ENCODE measurements at places on chromosomes 11 and 22.

GRCh38 chr22:30186510-30186909 lies 60.0 kb downstream of the LIF start:
- DNase-seq, result no peak

- no peak for DNase-seq
Measured at GRCh38 chr11:13336246-13336878, 58.8 kb downstream of the BMAL1 start.

DNA sequence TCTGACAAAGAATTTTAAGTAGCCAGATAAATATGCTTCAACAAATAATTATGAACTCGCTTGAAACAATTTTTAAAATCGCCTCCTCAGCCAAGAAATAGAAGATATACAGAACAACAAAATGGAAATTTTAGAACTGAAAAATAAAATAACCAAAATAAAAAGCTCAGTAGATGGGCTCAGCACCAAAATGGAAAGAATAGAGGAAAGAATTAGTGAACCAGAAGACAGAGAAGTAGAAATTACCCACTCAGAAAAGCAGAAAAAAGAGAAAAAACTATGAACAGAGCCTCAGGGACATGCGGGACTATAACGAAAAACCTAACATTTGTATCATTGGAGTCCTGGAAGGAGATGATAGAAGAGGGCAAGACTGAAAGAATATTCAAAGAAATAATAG lies 7.4 kb downstream of the COMMD9 start:
- no peak for DNase-seq

GRCh38 chr11:70788248-70789022 lies 390.1 kb downstream of the CTTN start:
- DNase-seq, result no peak

DNA sequence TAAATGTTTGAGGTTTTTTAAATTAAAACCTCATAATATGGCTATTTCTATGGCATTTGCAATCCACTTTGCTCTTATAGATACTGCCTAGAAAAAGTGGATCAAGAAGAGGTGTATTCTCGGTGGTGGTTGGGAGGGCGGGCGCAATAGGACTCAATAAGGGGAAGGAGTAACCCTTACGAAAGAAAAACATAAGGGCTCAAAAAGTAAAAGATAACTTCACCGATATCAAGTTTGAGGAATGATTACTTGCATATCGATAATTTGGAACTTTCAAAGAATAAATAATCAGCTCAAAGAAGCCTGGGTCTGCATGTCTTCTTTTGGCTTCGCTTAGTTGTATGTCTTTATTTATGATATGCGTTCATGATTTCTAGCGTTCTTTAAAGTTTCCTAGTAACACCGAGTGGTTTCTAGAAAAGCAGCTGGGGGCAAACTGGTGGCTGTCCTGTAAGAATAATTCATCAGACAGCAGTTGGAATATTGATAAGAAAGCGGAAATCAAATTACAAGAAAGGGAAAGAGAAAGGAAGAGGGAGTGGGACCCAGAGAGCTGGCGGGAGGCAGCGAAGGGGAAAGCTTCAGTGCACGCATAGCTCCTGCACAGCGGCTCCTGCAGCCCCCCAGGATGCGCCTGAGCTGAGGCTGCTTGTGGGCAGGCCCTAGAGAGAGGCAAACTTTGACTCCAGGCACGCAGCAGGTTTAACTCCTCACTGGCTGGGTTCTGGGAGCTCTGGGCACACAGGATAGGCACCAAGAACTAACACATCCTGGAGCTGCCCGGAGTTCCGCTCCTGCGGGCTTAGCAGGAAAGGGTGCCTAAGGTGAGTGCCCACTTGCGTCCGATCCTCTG lies 9.1 kb upstream of the FLI1 start:
- DNase-seq, result no peak

DNA sequence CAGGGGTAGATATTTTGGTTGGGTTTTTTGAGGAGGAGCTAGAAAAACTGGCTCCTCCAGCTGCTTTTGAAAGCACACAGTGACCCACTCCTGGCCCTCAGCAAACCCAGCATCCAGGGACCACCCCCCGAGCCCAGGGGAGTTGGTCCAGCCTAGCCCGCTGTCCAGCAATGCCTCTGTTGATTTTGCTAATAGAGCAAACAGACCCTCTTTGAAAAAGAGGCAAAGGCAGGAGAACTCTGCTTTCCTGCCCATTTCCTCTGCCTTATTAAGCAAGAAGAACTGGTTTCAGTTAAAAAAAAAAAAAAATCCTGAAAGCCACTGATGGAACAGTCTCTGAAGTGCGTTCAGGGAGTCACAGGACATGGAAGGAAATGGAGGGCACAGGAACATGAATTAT lies 25.3 kb downstream of the ABTB2 start:
- DNase-seq, result no peak

DNA sequence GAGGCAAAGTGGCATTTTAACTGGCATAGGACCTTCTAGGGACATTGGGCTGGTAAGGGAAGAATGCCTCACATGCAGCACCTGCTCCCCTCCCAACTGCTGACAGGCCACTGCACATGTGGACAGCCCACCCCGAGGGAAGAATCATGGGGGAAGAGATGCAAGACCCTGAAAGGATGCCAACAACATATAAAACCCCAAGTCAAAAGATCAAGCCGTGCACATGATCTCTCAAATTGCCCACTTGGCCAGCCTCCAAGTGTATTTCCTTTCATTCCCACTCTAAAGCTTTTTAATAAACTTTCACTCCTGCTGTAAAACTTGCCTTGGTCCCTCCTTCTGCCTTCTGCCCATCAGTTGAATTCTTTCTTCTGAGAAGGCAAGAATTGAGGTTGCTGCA lies 947.8 kb upstream of the CCDC90B start:
- no peak for DNase-seq

DNA sequence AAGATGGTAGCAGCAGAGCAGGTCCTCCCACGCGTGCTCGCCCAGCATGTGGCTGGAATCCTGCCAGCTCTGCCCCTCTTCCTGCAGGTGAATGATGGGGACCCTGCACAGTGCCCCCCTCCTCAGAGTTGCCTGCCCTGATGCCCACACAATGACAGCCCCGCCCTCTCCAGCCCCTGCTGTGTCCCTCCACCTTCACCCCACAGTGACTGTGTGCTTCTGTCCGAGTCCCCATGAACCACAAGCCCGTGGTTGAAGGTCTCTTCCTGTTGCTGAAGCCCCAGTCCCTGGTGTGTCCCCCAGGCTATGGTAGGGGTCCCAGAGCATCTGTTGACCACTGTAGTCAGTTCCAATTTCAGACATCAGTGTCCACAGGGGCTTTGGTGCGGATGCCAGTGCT lies 71.0 kb downstream of the BRD1 start:
- no peak for DNase-seq

- no peak for DNase-seq
Measured at GRCh38 chr11:102196816-102197215, 86.6 kb downstream of the YAP1 start.

GRCh38 chr11:134920851-134921608 lies 509.0 kb upstream of the B3GAT1 start:
- no peak for DNase-seq

GRCh38 chr22:17774206-17774925 lies at the start of gene BID:
TSS of gene BID (minus strand) at chr22:17774469. CDS start at chr22:17750116, 24,353 bp downstream.
- DNase-seq, result no peak

GRCh38 chr22:27348634-27349033 lies 452.9 kb downstream of the MN1 start:
- DNase-seq, result no peak

GRCh38 chr22:50170453-50171318 lies at the start of gene PANX2:
TSS of gene PANX2 (plus strand) at chr22:50170731. CDS start at chr22:50170731, 0 bp downstream.
- no peak for DNase-seq

DNA sequence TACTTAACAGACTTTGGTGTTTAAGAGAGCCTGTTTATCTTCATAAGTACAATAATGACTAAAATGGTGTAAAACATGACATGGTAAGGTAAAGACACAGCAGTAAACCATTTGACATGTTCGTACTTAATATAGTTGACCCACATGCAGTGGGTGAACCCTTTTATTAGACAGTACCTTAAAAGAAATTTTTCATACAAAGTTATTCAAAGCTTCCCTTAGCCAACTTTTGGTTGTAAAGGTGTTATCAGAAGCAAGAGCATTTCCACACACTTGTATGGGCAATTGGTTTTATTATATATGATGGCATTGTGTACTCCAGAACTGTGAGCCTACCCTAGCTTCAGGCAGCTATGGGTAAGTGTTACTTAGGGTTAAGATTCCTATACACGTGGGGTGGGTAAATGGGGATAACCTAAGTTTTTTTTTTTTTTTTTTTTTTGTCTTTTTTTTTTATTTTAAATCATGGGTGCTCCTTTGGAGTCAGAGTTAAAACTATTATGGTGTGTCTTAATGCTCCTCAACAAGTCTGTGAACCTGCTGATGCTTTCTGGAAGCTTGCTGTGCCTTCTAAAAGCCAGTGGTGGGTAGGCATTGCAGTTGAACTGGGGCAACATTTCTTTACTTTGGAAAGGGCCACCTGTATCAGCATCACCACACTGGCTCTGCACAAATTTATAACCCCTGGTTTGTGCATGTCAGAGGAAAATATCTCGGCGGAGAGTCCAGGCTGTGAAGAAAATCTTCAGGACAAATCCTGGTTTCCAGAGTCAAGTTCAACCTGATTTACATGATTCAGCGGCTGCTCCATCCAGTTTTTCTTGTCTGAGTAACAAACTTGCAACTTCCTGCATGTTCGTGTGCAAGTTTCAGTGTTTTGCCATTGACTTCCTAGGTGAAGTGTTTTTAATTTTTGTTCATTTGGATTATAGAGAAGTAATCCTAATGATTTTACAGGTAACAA lies 3.3 kb downstream of the PCF11 start:
- no peak for DNase-seq

DNA sequence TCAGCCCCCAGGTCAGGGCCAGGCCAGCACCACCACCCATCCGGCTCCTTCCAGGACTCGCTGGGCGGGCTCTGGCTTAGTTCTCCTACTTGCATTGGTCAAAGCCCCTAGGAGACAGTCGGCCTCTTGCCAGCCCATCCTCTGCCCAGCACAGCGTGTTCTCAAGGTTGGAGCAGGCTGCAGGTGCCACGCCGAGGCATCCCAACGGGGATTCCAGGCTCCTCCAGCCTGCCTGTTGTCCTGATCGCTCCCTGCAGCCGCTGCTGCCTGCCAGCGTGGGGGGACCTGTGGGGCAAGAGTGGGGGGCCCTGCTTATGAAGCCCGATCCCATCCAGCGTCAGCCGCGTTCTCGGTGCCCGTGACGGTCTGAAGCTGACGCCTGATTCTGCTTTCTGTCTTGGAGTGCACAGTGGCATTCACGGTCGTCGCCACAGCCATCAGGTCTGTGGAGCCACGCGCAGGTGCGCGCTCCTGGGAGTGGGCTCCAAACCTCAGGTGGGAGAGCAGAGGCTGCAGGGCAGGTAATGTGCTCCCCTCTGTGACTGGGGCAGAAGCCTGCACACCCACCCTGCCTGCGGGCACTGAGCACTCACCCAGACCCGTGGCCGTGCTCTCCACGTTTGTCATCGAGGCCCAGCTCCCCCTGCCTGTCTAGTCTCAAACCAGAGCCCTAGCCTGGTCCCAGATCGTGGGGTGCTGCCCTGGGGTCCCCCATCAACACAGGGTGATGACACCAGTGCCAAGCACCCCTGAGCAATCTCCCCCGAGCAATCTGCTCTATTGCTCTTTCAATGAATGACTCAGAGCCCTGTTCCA lies 991.6 kb downstream of the BRD1 start:
- no peak for DNase-seq

GRCh38 chr11:106101819-106102218 lies 24.4 kb downstream of the AASDHPPT start:
- no peak for DNase-seq

Data from GM19239 (cell line).